Central memory CD8-positive, alpha-beta T cell (primary cell): ENCODE measurements at places on chromosomes 5 and 9.
A peak's percentile ranks its signal among the peaks of the same experiment; 100 is the strongest.

DNA sequence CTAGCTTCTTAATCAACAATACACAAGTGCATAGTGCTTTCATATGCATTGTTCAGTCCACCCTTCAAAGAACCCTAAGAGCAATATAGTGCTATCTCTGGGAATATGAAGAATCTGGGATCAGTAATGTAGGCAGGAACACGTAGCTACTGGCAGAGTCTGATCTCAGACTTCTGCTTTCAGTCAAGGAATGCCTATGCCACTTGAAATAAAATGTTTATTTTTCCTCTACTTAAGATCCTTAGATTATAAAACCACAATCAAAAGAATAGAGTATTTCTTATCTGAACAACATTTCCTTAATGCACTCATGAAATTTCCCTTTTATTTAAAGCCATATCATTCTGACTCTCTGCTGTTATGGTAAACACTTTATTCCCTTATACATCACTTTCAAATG is 1407.8 kb upstream of the C9orf72 start:
- no peak for DNase-seq

- DNase-seq = no peak
Measured at GRCh38 chr9:85202596-85202995, 533.1 kb downstream of the NTRK2 start.

GRCh38 chr9:71607461-71607881 is 160.8 kb downstream of the CEMIP2 start:
- DNase-seq = no peak

DNA sequence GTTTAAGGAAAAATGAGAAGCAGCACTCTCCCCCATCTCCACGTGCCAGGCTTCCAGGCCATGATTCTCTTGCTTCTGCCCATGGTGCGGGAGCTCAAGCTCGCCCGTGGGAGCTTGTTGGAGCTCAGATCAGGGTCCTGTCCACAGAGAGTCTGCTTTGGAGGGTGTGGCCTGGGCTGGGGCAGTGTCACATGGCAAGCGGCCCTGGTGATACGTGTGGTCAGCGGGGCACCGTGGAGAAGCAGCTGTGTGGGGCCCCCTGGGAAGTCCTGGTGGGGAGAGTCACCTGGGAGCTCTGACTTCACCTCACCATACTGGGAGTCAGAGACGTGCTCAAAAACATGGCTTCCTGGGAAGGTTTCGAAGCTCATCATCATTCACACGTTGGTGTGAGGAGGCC is 275.3 kb downstream of the GADD45G start:
- DNase-seq = peak; percentile 9

GRCh38 chr5:81241001-81241400 is 7.9 kb downstream of the CKMT2 start:
- DNase-seq = no peak

GRCh38 chr9:136678624-136679023 is 8.6 kb downstream of the AGPAT2 start:
- DNase-seq = no peak

DNA sequence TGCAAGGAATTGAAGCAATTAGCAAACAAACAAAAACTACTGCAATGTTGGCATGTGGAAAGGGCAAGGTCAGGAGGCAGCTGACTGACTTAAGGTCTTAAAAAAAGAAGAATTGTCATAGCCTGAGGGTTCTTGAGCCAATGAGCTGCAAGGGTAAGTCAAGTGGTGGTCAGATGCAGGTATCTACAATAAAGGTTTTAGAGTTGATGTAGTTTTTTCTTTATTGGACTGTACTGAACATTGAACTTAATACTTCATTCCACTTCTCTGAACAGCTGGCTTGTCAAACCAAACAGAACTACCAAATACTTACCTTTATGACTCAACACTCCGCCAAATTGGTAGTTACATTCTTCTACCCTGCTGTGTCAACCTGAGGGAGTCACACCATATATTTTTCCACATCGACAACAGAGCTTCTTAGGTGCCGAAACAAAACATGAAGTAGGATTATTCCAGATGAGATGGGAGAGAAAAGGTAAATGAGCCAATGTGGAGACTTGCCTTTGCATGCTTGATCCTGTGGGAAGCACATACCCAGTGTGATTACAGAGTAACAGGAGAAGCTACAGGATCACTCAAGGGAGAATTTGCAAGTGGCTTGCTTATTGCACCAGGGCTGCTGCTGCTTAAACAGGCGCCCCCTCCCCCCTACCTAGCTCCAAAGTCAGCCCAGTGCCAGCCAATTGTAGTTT is 35.3 kb downstream of the EQTN start:
- no peak for DNase-seq

- no peak for DNase-seq
Measured at GRCh38 chr5:148626081-148626613, 28.2 kb downstream of the HTR4 start.

DNA sequence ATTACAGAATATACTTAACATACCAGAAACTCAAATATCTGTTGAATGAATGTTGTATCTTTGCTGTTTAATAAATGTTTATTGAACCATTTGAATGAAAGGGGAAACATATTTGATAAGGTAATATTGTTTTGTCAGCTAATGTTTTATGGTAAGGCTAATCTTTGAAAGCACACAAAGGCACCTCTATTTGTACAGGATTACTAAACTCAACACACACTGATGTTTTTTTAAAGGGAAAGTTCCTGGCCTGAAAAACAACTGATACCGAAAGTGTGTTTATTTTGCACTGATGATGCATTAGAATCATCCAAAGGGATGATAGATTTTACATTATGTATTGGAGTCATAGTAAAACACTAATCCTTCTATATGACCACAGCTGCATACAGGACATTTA is 82.5 kb downstream of the ADCY2 start:
- DNase-seq = no peak

DNA sequence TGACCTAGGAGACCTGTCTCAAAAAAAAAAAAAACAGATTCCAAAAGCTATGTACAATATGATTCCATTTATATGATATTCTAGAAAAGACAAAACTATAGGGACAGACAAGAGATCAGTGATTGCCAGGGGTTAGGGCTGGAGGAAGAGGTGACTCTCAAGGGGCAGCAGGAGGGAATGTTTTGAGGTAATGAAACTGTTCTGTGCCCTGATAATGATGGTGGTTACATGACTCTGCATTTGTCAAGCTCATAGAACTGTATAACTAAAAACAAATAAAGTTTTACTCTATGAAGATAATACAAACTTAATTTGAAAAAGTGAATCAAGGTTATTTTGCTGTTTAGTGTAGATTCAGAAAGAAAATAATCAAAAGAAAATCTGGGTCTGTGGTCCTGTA is 125.3 kb upstream of the IQGAP2 start:
- no peak for DNase-seq

- DNase-seq = no peak
Measured at GRCh38 chr5:158848634-158849033, 251.1 kb downstream of the EBF1 start.
